ENCODE measurements at places on chromosomes 5 and 9. TPM values are rescaled to one million over a fixed set of nuclear protein-coding genes. Genes with fewer than 3 reads are reported as not detected.

DNA sequence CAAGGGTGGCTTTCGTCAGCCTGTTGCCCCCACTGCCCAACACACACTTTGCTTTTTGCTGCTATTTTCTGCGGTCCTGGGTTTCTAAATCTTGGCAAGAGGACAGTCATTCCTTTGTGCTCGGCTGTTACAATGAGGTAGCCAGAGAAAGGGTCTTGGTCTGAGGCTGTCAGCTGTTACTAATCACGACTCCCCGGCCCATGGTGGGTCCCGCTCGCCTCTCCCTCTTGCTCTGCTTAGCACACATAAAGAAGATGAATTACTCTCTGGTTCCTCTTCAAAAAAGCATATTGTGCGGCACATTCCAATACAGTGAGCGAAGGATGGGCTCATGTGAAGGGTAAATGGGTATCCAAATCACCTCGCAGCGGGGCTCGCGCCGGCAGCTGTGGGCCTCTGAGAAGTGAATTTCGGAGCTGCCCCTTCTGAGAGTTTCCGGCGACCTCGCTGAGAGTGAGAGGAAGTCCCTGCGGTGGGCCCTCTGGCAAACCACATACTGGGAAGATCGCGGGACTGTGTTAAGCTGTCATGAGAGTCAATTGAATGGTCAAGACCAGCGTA is 56.0 kb downstream of the SLC1A3 start:
- H3K4me3 ChIP-seq = no peak overlapping the region
- no peaks in the 10 kb centered on the region for H3K27me3 ChIP-seq
- no peak for DNase-seq
- H3K4me1 ChIP-seq = peaks cover 49% of the 10 kb centered on the region

DNA sequence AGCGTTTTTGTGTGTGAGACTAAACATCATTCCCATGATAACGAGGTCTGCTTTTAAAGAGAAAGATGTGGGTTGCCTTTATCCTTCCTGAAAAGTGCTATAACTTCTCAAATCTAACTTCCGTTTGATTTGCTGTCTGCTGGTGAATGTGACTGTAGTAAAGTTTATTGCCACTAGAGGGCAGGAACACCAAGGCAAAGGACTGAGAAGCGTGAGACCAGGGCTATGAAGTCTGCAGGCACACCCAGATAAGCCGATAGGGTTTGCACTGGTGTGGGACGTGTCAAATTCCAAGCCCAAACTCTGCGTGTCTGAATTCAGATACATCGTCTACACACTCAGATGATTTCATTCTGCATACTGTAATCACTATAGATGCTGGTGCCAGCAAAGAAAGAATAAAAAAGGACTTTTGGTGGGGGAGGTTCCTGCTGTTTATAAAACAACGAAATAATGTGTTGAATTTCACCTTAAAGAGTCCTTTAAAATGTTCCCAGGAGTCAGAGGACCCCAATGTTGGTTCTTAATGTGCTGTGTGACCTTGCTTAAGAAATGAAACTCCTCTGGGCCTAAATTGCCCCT is 87.2 kb downstream of the PTTG1 start:
- H3K27ac ChIP-seq = no peak overlapping the region
- H3K4me3 ChIP-seq = no peak overlapping the region
- H3K36me3 ChIP-seq = no peaks in the 10 kb centered on the region
- H3K4me1 ChIP-seq = peaks cover 29% of the 10 kb centered on the region

- H3K4me3 ChIP-seq = no peak overlapping the region
- no peak overlapping the region for H3K27ac ChIP-seq
- no peaks in the 10 kb centered on the region for H3K27me3 ChIP-seq
- DNase-seq = peak; percentile 65
- H3K4me1 ChIP-seq = peaks cover 10% of the 10 kb centered on the region
- no peaks in the 10 kb centered on the region for H3K36me3 ChIP-seq
Observed at GRCh38 chr9:14441976-14442651, 128.2 kb upstream of the NFIB start.

- DNase-seq = no peak
- no peak overlapping the region for H3K4me3 ChIP-seq
- no peaks in the 10 kb centered on the region for H3K36me3 ChIP-seq
- H3K27ac ChIP-seq = no peak overlapping the region
Observed at GRCh38 chr9:18675332-18675731, 201.4 kb downstream of the ADAMTSL1 start.

GRCh38 chr5:32047056-32047455 is 127.1 kb downstream of the GOLPH3 start:
- no peak overlapping the region for H3K4me3 ChIP-seq
- H3K27me3 ChIP-seq = no peaks in the 10 kb centered on the region
- peaks cover 18% of the 10 kb centered on the region for H3K4me1 ChIP-seq
- H3K27ac ChIP-seq = no peak overlapping the region
- peaks cover 4% of the 10 kb centered on the region for H3K36me3 ChIP-seq
- DNase-seq = no peak

DNA sequence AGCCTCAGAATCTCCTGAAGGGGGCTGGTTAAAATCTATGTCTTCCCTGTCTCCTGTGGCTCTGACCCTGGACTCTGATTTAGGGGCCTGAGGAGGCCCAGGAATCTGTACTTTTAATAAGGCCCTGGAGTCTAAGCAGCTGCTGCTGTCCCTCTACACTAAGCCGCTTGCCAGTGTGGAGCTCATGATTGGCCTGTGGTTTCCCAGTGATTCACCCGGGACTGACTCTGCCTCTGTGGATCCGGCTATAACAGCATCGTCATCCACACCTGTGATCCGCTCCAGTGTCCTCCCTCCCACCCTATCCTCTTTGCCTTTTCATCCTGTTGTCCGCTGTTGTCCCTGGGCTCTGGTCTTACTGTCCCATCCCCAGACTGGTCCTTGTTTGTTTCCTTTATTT is 3.7 kb downstream of the SLC31A2 start:
- DNase-seq = no peak
- H3K4me3 ChIP-seq = no peak overlapping the region
- H3K4me1 ChIP-seq = peaks cover 27% of the 10 kb centered on the region
- H3K27me3 ChIP-seq = peaks cover 20% of the 10 kb centered on the region
- H3K27ac ChIP-seq = no peak overlapping the region
- peaks cover 3% of the 10 kb centered on the region for H3K36me3 ChIP-seq

DNA sequence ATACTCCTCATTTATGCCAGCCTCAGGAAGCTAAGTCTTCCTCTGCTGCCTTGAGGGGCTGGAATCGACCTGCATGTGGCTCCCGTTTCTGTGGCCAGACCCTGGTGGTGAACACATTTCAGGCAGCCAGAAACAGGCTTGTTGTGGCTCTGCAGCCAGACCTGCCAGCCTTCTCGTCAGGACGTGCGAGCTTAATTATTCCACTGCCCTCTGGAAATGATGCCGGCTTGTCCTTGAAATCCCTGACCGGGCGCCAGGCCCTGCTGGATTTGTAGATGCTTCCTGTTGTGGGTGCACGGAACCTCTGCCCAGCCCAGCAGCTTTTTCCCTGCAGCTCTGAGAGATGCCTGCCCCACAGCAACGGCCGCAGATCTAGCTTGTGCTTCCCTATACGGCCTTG is 41.6 kb downstream of the PDZD2 start:
- peaks cover 30% of the 10 kb centered on the region for H3K4me1 ChIP-seq
- H3K36me3 ChIP-seq = no peaks in the 10 kb centered on the region
- no peak overlapping the region for H3K27ac ChIP-seq
- no peak for DNase-seq

GRCh38 chr5:153619771-153620170 is 129.3 kb downstream of the GRIA1 start:
- peaks cover 13% of the 10 kb centered on the region for H3K4me1 ChIP-seq
- DNase-seq = no peak
- H3K27me3 ChIP-seq = no peaks in the 10 kb centered on the region
- H3K27ac ChIP-seq = no peak overlapping the region
- H3K36me3 ChIP-seq = no peaks in the 10 kb centered on the region
- no peak overlapping the region for H3K4me3 ChIP-seq

GRCh38 chr5:74638544-74638969 is 2.0 kb downstream of the ENC1 start:
- H3K36me3 ChIP-seq = peaks cover 20% of the 10 kb centered on the region
- peaks cover 28% of the 10 kb centered on the region for H3K27me3 ChIP-seq
- no peak overlapping the region for H3K27ac ChIP-seq
- H3K4me3 ChIP-seq = peak overlapping the region; percentile 87

DNA sequence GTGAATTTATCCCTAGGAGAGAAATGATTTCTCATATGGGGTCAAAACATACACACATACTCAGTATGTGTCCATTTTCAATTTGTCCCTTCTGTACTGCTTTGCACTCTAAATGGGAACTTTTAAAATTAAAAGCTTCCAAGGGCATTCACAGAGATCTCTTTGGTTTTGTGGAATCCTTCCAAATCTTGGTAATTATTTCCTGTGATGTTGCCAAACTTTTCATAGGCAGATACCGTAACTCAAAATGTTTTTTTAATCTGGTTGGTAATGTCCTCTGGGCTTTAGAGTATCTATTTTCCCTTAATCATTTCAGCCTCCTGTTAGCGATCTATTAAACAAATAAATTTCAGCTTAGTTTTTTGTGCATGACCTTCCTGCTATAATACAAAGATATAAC is 282.4 kb downstream of the ARHGEF28 start:
- no peak overlapping the region for H3K4me3 ChIP-seq
- H3K27me3 ChIP-seq = no peaks in the 10 kb centered on the region
- no peaks in the 10 kb centered on the region for H3K36me3 ChIP-seq
- H3K4me1 ChIP-seq = no peaks in the 10 kb centered on the region
- no peak overlapping the region for H3K27ac ChIP-seq

DNA sequence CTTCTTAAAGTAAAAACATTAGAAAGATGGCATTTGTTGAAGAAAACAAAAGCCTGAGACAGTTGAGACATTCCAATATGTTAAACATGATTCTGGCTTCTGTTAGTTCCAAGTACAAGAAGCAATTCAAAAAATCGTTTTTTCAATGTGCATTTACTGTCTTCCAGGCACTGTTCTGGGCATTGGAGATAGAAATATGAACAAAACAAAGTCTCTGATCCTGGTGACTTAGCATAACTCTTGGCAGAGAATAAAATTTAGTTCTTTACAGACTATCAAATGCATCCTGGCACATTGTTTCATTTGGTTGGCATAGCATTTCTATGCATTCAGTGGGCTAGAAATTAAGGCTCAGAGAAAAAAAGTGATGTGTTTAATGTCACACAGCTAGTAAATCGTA is 77.5 kb downstream of the VCAN start:
- no peaks in the 10 kb centered on the region for H3K4me1 ChIP-seq
- no peak for DNase-seq
- H3K4me3 ChIP-seq = no peak overlapping the region
- peaks cover 62% of the 10 kb centered on the region for H3K36me3 ChIP-seq
- no peak overlapping the region for H3K27ac ChIP-seq

DNA sequence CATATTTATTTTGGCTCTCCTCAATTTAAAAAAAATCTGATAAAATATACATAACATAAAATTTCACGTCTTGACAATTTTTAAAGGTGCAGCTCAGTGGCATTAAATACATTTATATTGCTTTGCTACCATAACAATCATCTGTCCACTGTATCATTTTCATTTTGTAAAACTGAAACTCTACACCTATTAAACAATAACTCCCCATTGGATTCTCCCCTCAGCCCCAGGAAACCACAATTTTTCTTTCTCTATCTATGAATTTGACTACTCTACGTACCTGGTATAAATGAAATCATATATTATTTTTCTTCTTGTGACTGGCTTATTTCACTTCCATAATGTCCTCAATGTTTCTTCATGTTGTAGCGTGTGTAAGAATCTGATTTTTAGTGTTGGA is 563.5 kb downstream of the PRR16 start:
- no peak for DNase-seq
- H3K27ac ChIP-seq = no peak overlapping the region
- H3K4me1 ChIP-seq = peaks cover 4% of the 10 kb centered on the region
- H3K36me3 ChIP-seq = no peaks in the 10 kb centered on the region

GRCh38 chr9:93235300-93235960 is 51.5 kb downstream of the WNK2 start:
- peaks cover 4% of the 10 kb centered on the region for H3K4me1 ChIP-seq
- H3K36me3 ChIP-seq = peaks cover 5% of the 10 kb centered on the region
- H3K27ac ChIP-seq = no peak overlapping the region
- no peaks in the 10 kb centered on the region for H3K27me3 ChIP-seq
- no peak overlapping the region for H3K4me3 ChIP-seq

GRCh38 chr5:88557881-88558280 is 289.2 kb upstream of the TMEM161B start:
- no peaks in the 10 kb centered on the region for H3K36me3 ChIP-seq
- H3K27ac ChIP-seq = no peak overlapping the region
- no peak for DNase-seq
- H3K27me3 ChIP-seq = no peaks in the 10 kb centered on the region
- no peak overlapping the region for H3K4me3 ChIP-seq
- peaks cover 29% of the 10 kb centered on the region for H3K4me1 ChIP-seq

DNA sequence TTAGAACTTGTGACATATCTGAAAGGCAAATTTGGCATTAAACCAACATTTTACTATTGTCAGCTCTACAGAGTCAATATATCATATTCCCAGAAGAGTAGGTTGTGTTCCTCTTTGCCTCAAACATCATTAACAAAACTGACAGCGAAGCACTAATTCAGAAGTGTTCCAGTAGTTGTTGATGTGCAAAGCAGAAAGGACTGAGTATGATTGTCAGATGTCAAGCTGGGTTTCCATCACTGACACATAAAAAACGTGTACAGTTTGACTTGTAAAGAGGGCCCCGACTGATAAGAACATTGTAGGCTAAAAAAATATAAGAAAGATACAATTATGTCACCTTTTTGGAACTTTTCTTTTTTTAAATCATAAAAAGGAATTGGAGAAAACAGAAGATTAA is 101.5 kb upstream of the ZNF608 start:
- H3K27me3 ChIP-seq = no peaks in the 10 kb centered on the region
- H3K27ac ChIP-seq = no peak overlapping the region
- no peaks in the 10 kb centered on the region for H3K36me3 ChIP-seq
- peaks cover 7% of the 10 kb centered on the region for H3K4me1 ChIP-seq
- H3K4me3 ChIP-seq = no peak overlapping the region
- no peak for DNase-seq

GRCh38 chr5:156154757-156155156 is 172.2 kb upstream of the SGCD start:
- peaks cover 10% of the 10 kb centered on the region for H3K4me1 ChIP-seq
- DNase-seq = no peak
- H3K36me3 ChIP-seq = no peaks in the 10 kb centered on the region
- H3K27me3 ChIP-seq = no peaks in the 10 kb centered on the region

DNA sequence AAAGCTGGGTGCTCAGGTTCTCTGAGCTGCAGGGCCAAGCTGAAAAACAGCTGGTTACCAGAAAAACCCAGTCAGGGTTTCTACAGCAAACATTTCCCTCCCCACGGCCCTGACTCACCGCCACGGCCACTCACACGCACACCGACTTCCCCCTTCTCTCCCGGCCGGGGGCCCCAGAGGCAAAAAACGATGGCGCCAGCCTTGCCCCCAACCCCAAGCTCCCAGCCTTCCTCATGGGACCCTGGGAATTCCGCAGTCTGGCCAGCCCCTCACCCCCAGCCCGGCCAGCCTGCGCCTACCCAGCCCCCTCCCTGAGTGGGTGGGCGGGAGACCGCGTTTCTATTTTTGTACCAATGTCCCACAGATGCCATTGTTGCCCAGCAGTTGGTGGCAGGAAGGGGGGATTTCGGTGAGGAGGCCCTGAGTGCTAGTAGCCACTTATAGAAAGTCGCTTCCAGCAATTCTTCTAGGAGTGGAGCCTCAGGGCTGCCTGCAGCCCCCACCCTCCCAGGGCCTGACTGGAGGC is 18.4 kb downstream of the ENG start:
- no peak for DNase-seq
- H3K4me3 ChIP-seq = no peak overlapping the region
- peaks cover 5% of the 10 kb centered on the region for H3K4me1 ChIP-seq
- no peaks in the 10 kb centered on the region for H3K27me3 ChIP-seq
- H3K36me3 ChIP-seq = no peaks in the 10 kb centered on the region
- no peak overlapping the region for H3K27ac ChIP-seq

The GABRA1 gene
- total RNA-seq = 0.48 TPM

The IFNK gene
- total RNA-seq = not detected

The GPR21 gene
- not detected for total RNA-seq

The MYMK gene
- total RNA-seq = 0.34 TPM

The DMRT3 gene
- not detected for total RNA-seq

The FOXD4 gene
- total RNA-seq = 0.21 TPM

The PHYHD1 gene
- 20.0 TPM for total RNA-seq

The CTSL gene
- 33.0 TPM for total RNA-seq

The ACTBL2 gene
- total RNA-seq = not detected

The SLC1A3 gene
- 45.9 TPM for total RNA-seq

The HRH2 gene
- 12.7 TPM for total RNA-seq

All from WTC11 (cell line).